ENCODE measurements at places on chromosomes 5 and 9.

- H3K36me3 ChIP-seq, result no peaks in the 10 kb centered on the region
- H3K4me1 ChIP-seq, result peaks cover 9% of the 10 kb centered on the region
- no peaks in the 10 kb centered on the region for H3K27me3 ChIP-seq
- no peak overlapping the region for H3K4me3 ChIP-seq
- H3K27ac ChIP-seq, result no peak overlapping the region
- no peak for DNase-seq
Observed at GRCh38 chr9:81455462-81456219, 233.7 kb downstream of the TLE1 start.

DNA sequence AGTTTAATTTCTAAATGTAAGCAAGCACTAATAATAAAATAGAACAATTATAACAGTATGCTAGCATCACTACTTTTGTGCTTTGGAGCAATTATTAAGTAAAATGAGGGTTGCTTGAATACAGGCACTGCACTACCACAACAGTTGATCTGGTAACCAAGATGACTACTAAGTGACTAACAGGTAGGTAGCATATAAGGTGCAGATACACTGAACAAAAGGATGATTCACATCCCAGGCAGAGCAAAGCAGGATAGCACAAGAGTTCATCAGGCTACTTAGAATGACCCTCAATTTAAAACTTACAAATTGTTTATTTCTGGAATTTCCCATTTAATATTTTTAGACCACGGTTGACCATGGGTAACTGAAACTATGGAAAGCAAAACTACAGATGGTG, 48.0 kb upstream of the RGS7BP start:
- no peaks in the 10 kb centered on the region for H3K27me3 ChIP-seq
- DNase-seq, result no peak
- H3K36me3 ChIP-seq, result no peaks in the 10 kb centered on the region
- no peak overlapping the region for H3K4me3 ChIP-seq
- H3K27ac ChIP-seq, result no peak overlapping the region

GRCh38 chr9:133161547-133161950, 2.2 kb downstream of the GBGT1 start:
- H3K36me3 ChIP-seq, result no peaks in the 10 kb centered on the region
- no peaks in the 10 kb centered on the region for H3K4me1 ChIP-seq
- peaks cover 17% of the 10 kb centered on the region for H3K27me3 ChIP-seq
- no peak for DNase-seq
- H3K27ac ChIP-seq, result no peak overlapping the region

DNA sequence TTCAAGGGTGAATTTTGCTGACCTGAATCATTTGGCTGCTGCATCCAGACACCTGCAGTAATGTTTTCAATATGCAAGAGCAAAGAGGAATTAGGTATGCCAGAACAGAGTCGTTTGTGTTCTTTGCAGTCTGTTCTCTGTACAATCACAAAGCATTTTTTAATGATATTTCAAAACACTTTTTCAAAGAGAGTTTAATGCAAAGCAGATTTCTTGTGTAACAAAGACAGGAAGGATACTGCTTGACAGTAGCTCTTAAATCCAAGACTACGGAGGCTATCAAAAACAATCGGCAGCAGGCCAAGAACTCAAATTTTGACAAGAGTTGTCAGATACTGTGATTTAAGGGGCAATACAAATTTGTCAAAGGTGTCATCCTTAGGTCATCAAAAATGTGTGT, 341.9 kb downstream of the GADD45G start:
- no peaks in the 10 kb centered on the region for H3K4me1 ChIP-seq
- H3K27ac ChIP-seq, result no peak overlapping the region
- no peak for DNase-seq

- H3K27ac ChIP-seq, result no peak overlapping the region
- peaks cover 14% of the 10 kb centered on the region for H3K4me1 ChIP-seq
- DNase-seq, result no peak
- H3K27me3 ChIP-seq, result peaks cover 26% of the 10 kb centered on the region
Observed at GRCh38 chr5:17690473-17690872, 56.2 kb downstream of the TAF11L14 start.

DNA sequence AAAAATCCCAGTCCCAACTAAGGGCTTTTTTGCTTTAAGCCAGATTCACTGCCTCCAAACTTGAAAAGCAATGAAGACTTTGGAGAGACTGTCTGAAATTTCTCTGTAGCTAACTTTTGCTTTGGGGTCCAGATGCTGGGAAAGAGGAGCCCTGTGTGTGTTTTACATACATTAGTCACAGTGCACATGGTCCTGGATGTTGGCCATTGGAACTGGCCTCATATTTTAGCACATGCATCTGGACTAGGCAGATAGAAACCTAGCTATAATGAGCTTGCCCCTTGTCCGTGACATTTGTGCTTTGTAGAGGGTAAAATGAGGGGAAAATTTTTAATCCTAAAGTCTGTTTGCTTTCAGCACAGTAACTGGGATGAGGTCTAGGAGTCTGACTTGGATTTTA, 421.7 kb downstream of the CDK5RAP2 start:
- no peak overlapping the region for H3K27ac ChIP-seq
- no peaks in the 10 kb centered on the region for H3K4me1 ChIP-seq
- peaks cover 15% of the 10 kb centered on the region for H3K27me3 ChIP-seq
- DNase-seq, result no peak
- H3K4me3 ChIP-seq, result no peak overlapping the region
- no peaks in the 10 kb centered on the region for H3K36me3 ChIP-seq

DNA sequence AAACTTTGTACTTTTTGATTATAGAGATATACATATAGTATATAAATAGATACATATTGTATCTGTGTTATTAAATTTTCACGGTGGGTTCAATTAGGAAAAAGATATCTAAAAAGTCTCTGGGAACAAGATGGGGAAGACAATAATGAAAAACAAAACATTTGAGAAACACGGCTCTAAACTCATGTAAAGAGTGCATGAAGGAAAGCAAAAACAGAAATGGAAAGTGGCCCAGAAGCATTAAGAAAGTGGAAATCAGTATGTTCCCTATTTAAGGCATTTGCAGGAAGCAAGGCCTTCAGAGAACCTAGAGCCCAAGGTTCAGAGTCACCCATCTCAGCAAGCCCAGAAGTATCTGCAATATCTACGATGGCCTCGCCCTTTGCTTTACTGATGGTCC, at the start of gene IFNA1:
IFNA1 (plus strand) TSS at position 301 of the 400 bp plus-strand sequence; CDS start at position 370, 69 bp downstream.
- H3K27me3 ChIP-seq, result no peaks in the 10 kb centered on the region
- no peaks in the 10 kb centered on the region for H3K36me3 ChIP-seq
- no peaks in the 10 kb centered on the region for H3K4me1 ChIP-seq
- no peak for DNase-seq

- no peak for DNase-seq
- H3K4me1 ChIP-seq, result no peaks in the 10 kb centered on the region
- no peak overlapping the region for H3K4me3 ChIP-seq
- no peaks in the 10 kb centered on the region for H3K27me3 ChIP-seq
- H3K36me3 ChIP-seq, result no peaks in the 10 kb centered on the region
Observed at GRCh38 chr9:21317956-21318923, 13.1 kb upstream of the IFNA5 start.

GRCh38 chr5:141960018-141960417, 2.0 kb upstream of the PCDH12 start:
- no peak overlapping the region for H3K4me3 ChIP-seq
- no peak overlapping the region for H3K27ac ChIP-seq
- H3K36me3 ChIP-seq, result no peaks in the 10 kb centered on the region
- H3K4me1 ChIP-seq, result peaks cover 11% of the 10 kb centered on the region
- DNase-seq, result no peak

DNA sequence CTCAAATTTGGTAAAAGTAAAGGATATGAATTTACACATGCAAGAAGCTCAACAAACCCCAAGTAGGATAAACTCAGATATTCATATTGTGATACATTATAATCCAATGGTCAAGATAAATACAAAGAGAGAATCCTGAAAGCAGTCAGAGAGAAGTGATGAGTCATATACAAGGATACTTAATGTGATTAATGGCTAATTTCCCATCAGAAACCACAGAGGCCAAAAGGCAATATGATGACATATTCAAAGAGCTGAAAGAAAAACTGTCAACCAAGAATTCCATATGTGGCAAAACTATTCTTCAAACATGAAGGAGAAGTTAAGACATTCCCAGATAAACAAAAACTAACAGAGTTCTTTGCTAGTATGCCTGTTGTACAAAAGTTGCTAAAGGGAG, 19.5 kb upstream of the IRF1 start:
- no peak overlapping the region for H3K27ac ChIP-seq
- DNase-seq, result peak; percentile 56
- no peak overlapping the region for H3K4me3 ChIP-seq
- H3K27me3 ChIP-seq, result no peaks in the 10 kb centered on the region
- H3K4me1 ChIP-seq, result peaks cover 10% of the 10 kb centered on the region

- H3K4me1 ChIP-seq, result no peaks in the 10 kb centered on the region
- H3K4me3 ChIP-seq, result no peak overlapping the region
- 0 out of 2 replicates have a peak, but pooled peaks cover 6% of the 10 kb centered on the region for H3K36me3 ChIP-seq
- no peaks in the 10 kb centered on the region for H3K27me3 ChIP-seq
Observed at GRCh38 chr9:110465190-110465589, 114.4 kb downstream of the SVEP1 start.

GRCh38 chr5:112551419-112552032, 132.4 kb upstream of the EPB41L4A start:
- no peak overlapping the region for H3K27ac ChIP-seq
- no peaks in the 10 kb centered on the region for H3K4me1 ChIP-seq
- no peaks in the 10 kb centered on the region for H3K36me3 ChIP-seq
- DNase-seq, result no peak
- H3K4me3 ChIP-seq, result no peak overlapping the region

- H3K36me3 ChIP-seq, result no peaks in the 10 kb centered on the region
- H3K27me3 ChIP-seq, result no peaks in the 10 kb centered on the region
- peak overlapping the region; percentile 44 for H3K27ac ChIP-seq
- peak; percentile 71 for DNase-seq
Observed at GRCh38 chr9:81787747-81788632, 98.6 kb upstream of the TLE1 start.

DNA sequence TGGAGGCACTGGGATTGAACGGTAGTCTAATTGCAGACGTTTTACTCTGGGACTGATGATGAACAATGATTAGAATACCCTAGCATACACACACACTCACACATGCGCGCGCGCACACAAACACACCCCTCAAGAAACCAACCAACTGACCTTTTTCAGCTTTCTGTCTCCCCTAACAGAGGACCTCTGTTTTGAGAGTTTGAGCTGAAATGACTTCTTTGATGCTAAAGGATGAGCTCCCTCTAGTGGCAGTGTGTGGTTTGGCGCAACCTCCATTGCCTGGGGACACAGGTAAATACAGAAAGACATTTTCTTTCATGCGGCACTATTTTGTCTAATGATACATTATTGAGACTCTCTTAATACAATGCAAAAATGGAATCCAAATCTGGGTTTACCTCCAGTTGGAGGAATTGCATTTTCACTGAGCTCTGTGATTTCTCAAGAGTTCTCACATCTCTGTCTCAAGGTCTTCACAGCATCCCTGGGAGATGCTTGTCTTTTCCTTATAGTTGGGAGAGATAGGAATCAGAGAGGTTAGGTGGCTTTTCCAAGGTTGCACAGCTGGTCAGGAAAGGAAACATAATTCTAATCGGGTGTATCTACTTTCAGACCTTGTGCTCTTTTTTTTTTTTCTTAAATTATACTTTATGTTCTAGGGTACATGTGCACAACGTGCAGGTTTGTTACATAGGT, 187.5 kb downstream of the TMEM38B start:
- H3K4me3 ChIP-seq, result no peak overlapping the region
- no peak overlapping the region for H3K27ac ChIP-seq
- H3K27me3 ChIP-seq, result no peaks in the 10 kb centered on the region
- no peaks in the 10 kb centered on the region for H3K4me1 ChIP-seq
- peak; percentile 69 for DNase-seq

DNA sequence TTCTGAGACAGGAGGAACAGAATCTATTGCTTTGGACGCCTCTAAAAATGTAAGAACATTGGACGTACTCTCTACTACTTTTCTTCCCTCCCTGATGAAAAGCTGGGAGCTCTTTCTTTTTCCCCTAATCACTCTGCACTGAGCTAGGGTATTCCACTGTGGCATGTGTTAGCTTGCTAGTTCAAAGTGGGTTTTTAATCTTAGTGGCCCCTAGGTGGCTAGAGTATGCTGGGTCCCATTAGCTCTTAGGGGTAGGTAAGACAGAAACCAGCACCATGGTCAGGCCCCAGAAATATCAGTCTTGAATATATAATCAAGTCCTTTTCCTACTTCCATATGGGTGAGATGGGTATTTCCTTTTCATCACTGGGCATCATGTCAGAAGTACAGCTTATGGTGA, 945.2 kb upstream of the PTPRD start:
- H3K27me3 ChIP-seq, result no peaks in the 10 kb centered on the region
- H3K4me3 ChIP-seq, result no peak overlapping the region
- no peak overlapping the region for H3K27ac ChIP-seq
- no peaks in the 10 kb centered on the region for H3K36me3 ChIP-seq
- no peaks in the 10 kb centered on the region for H3K4me1 ChIP-seq

GRCh38 chr9:93205896-93206575, 22.1 kb downstream of the WNK2 start:
- H3K27me3 ChIP-seq, result no peaks in the 10 kb centered on the region
- DNase-seq, result no peak
- no peaks in the 10 kb centered on the region for H3K36me3 ChIP-seq
- peaks cover 10% of the 10 kb centered on the region for H3K4me1 ChIP-seq

- H3K4me3 ChIP-seq, result no peak overlapping the region
- no peak overlapping the region for H3K27ac ChIP-seq
- H3K27me3 ChIP-seq, result peaks cover 99% of the 10 kb centered on the region
- H3K4me1 ChIP-seq, result no peaks in the 10 kb centered on the region
- DNase-seq, result no peak
Observed at GRCh38 chr5:178432421-178433272, 157.5 kb downstream of the COL23A1 start.

DNA sequence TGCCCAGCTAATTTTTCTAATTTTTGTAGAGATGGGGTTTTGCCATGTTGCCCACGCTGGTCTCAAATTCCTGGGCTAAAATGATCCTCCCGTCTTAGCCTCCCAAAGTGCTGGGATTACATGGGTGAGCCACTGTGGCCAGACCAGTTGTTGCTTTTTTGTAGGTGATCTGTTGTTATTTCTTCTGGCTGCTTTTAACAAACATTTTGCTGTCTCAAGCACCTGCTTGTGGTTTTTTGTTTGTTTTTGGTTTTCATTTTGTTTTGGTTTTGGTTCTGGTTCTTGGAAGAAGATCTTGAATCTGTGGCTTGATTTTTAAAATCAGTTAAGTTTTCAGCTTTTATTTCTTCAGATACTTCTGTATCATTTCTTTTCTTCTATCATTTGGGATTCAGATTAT, 21.1 kb downstream of the ERCC6L2 start:
- no peaks in the 10 kb centered on the region for H3K27me3 ChIP-seq
- no peak overlapping the region for H3K4me3 ChIP-seq
- H3K36me3 ChIP-seq, result peaks cover 18% of the 10 kb centered on the region
- DNase-seq, result no peak

DNA sequence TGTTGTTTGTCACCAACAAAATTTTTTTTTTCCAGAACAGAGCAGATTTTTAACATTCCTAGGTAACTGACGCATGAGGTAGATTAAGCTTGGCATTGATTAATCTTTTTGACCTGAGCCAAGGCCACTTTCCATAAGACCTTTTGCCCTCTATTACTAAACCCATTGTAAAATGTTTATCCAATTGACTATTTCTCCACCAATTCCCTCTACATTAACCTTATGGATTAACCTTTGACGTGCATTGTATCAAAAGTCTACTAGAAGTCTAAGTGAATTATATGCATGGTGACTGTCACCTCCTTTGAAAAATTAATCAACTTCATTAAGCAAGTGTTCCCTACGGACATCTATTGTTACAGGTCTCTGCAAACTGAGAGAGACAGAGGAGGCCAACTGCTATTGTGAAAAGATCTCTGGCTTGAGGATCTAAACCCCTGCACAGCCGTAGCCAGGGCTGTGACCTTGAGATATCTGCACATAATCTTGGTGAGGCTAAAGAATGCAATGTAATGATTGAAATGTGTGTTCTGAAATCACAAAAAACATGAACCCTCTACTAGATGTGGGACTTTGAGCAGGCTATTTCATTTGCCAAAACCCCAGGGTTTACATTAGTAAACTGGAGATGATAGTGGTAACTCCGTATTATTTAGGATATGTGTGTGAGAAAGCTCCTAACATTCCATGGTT, 632.2 kb downstream of the TLR4 start:
- no peaks in the 10 kb centered on the region for H3K27me3 ChIP-seq
- H3K4me3 ChIP-seq, result no peak overlapping the region
- H3K36me3 ChIP-seq, result no peaks in the 10 kb centered on the region
- no peak for DNase-seq
- no peak overlapping the region for H3K27ac ChIP-seq
